ENCODE measurements at places on chromosomes 11 and 22.

GRCh38 chr11:15371533-15371932 lies 256.8 kb downstream of the INSC start:
- no peak overlapping the region for H3K27ac ChIP-seq
- no peak for DNase-seq
- H3K4me3 ChIP-seq: no peak overlapping the region
- no peaks in the 10 kb centered on the region for H3K27me3 ChIP-seq
- no peaks in the 10 kb centered on the region for H3K36me3 ChIP-seq
- no peaks in the 10 kb centered on the region for H3K4me1 ChIP-seq

DNA sequence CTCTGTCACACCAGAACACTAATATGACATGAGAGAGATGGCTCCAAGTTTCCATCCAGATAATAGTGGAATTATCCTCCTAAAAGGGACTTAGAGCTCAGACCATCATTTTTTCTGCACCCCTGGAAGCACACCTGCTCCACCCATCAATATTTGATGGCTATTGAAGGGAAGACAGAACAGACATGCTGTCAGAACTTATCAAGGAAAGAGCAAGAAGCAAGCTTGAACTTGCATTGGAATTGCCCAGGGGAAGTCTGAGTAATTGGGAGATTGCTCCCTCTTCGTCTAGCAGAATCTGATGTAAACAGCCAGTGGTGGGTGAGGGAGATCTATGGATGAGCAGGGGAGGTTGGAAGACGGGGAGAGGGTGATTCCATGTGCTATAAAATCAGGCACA lies 874.4 kb upstream of the TENM4 start:
- no peak for DNase-seq
- no peak overlapping the region for H3K4me3 ChIP-seq
- H3K27ac ChIP-seq: no peak overlapping the region
- H3K27me3 ChIP-seq: no peaks in the 10 kb centered on the region
- H3K36me3 ChIP-seq: no peaks in the 10 kb centered on the region

GRCh38 chr22:46076651-46077339 lies 73.5 kb upstream of the PPARA start:
- H3K27me3 ChIP-seq: no peaks in the 10 kb centered on the region
- DNase-seq: peak; percentile 26
- H3K4me3 ChIP-seq: peak overlapping the region; percentile 73
- peaks cover 9% of the 10 kb centered on the region for H3K36me3 ChIP-seq
- peak overlapping the region; percentile 93 for H3K27ac ChIP-seq

DNA sequence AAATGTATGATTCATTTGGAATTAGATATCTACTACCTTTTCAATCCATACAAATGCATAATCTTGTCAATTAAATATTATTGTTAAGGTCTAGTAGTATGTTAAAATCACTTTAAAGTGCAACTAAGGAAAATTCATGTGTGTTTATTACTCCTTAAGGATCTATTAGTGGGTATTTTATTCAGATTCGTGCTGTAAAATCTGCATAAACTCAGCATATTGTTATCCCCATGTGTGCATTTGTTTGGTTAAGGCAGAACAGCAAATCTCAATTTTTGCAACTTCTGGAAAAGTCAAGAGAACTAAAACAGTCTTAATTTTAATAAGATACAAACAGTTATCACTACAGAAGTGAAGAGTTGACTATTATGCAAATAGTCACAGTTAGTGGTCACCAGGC lies 234.5 kb downstream of the SOX6 start:
- H3K36me3 ChIP-seq: no peaks in the 10 kb centered on the region
- DNase-seq: no peak
- no peak overlapping the region for H3K4me3 ChIP-seq
- H3K27ac ChIP-seq: no peak overlapping the region
- H3K4me1 ChIP-seq: peaks cover 7% of the 10 kb centered on the region

DNA sequence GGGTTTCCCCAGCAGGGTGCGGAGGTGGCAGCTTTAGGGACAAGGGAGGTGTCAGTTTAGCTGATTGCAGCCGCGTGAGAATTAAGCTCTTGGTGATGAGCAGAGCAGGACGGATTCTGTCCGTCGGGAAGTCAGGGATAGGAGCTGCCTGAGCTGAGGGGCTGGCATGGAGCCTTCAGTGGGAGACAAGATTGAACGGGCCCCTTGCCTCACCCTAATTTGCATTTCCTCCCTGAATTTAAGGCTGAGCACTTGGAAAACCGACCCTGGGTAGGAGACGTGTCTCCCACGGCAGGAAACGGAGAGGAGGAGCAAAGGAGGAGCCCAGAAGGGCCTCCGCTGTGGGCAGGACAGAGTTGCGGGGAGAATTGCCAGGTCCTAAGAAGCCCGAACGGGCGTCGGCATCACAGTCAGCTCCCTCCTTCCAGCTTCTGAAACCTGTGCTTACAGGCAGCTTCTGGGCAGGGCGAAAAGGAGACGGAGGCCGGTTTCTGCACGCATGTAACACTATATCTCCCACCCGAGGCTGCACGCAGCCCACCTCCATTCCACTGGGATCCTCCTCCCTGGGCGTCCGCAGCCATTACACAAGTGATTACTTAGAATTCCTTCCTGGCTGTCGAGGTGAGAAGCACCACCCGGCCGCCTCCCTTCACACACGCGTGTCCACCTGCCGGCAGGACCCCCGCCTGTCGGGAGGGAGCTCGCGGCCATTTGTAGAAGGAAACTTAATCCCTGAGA lies 345.8 kb downstream of the BRD1 start:
- H3K27ac ChIP-seq: no peak overlapping the region
- H3K36me3 ChIP-seq: no peaks in the 10 kb centered on the region
- no peak for DNase-seq
- no peak overlapping the region for H3K4me3 ChIP-seq
- H3K27me3 ChIP-seq: no peaks in the 10 kb centered on the region

- no peaks in the 10 kb centered on the region for H3K4me1 ChIP-seq
- peak overlapping the region; percentile 79 for H3K27ac ChIP-seq
- DNase-seq: no peak
- no peaks in the 10 kb centered on the region for H3K27me3 ChIP-seq
- no peak overlapping the region for H3K4me3 ChIP-seq
Observed at GRCh38 chr22:42742940-42743339, 22.3 kb upstream of the A4GALT start.

DNA sequence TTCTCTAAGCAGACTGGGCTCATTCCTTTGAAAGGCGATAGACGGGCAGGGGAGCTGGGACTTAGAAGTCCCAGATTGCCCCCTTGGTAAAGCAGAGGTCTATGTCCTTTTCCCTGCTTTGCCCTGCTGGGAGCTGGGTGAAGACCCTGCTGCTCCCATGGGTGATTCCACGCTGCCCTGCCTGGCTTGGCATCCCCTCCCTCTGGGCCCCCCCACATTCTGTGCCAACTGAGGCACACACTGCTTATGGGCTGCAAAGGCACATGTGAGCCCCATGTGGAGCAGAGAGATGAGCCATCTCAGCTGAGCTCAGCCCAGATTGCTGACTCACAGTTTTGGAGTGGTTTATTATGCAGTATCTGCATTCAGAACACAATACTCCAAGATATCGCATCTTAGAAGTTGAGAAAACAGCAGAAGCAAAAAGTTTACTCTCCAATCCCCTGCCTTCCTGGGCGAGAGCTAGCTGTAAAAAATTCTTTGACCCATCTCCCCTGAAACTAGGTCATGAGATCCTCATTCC lies 127.2 kb downstream of the ST3GAL4 start:
- H3K4me1 ChIP-seq: no peaks in the 10 kb centered on the region
- no peak overlapping the region for H3K4me3 ChIP-seq
- DNase-seq: no peak
- H3K27ac ChIP-seq: no peak overlapping the region

DNA sequence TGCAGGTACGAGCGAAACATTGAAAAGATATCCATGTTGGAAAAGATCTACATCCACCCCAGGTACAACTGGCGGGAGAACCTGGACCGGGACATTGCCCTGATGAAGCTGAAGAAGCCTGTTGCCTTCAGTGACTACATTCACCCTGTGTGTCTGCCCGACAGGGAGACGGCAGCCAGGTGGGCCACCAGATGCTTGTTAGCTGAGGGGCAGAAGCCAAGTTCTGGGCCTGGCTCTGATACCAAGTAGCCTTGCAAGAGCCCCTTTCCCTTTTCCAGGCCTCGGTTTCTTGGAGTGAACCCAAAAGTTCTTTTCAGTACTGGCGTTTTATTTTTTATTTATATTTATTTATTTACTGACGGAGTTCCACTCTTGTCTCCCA lies 9.6 kb downstream of the F2 start:
- H3K4me1 ChIP-seq: no peaks in the 10 kb centered on the region
- H3K27me3 ChIP-seq: no peaks in the 10 kb centered on the region
- no peak for DNase-seq
- no peaks in the 10 kb centered on the region for H3K36me3 ChIP-seq
- no peak overlapping the region for H3K4me3 ChIP-seq

GRCh38 chr22:35462498-35463230 lies 62.7 kb downstream of the MCM5 start:
- no peaks in the 10 kb centered on the region for H3K4me1 ChIP-seq
- no peaks in the 10 kb centered on the region for H3K36me3 ChIP-seq
- H3K4me3 ChIP-seq: no peak overlapping the region
- no peak for DNase-seq
- H3K27ac ChIP-seq: no peak overlapping the region

DNA sequence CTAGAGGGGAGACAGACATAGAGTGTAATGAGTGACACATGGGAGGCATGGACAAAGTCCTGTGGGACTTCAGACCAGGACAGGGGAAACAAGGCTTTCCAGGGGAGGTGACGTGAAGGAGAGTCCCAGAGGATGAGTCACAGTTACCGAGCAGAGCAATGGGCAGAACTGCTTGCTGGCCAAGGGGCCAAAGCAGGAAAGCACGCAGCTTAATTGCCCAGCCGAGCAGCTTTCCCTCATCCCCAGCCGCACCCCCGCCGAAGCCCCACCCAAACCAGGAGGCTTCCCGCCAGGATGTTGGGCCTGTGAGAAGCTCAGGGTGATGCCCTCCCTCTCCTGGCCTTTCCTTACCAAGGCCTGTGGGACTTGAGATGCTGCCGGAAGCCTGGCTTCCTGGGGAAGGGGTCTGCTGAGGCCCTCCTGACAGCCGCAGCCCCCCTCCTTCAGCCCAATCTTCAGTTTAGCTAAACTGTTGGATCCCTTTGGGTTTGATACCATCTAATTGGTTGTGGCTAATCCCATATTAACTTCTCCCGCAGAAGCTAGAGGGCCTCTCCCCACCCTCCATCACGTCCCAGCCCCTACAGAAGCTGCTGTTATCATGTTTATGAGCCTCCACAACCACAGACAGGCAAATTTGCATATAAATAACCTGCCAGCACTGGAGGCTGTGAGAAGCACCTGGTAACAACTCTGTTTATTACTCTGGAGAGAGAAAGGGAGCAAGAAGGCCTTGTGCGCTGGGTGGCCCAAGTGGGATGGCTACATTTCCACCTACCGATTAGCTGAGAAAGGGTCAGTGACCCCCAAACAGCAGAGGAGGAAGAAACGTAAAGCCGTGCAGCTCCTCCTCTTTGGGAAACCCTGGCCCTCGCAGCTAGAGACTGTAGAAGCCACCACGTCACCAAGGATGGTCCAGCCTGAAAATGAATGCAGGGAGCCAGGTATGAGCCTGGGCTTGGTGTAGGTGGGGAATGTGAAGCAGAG lies 80.0 kb downstream of the TRIM29 start:
- no peak for DNase-seq
- no peak overlapping the region for H3K27ac ChIP-seq
- peaks cover 10% of the 10 kb centered on the region for H3K27me3 ChIP-seq
- no peaks in the 10 kb centered on the region for H3K36me3 ChIP-seq
- no peaks in the 10 kb centered on the region for H3K4me1 ChIP-seq

DNA sequence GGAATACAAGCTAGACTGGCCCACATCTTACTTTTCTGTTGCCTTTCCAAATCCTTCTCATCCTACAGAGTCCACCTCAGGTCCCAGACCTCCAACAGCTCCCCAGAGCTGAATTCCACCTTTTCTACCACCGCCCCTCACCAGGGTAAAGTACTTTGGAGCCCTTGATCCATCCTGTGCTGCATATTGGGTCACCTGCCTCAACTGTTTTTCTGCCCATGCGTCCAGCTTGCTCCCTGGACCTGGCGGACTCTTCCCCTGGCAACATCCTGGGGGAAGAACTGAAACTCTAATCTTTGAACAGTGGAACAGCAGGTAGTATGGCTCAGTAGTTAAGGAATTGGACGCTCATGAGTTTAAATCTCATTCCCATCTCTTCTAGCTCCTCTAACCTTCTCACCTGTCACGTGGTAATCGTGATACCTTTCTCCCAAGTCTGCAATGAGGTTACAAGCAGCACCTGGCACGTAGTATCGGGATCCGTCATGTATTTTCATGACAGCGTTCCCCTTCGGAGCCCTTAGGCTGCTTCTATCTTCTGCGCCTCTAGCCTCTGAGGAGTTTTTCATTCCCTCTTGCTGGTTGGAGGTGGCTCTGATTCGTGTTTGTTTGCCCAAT lies 98.1 kb downstream of the CEP164 start:
- DNase-seq: no peak
- no peaks in the 10 kb centered on the region for H3K4me1 ChIP-seq
- peaks cover 5% of the 10 kb centered on the region for H3K27me3 ChIP-seq
- no peak overlapping the region for H3K4me3 ChIP-seq

DNA sequence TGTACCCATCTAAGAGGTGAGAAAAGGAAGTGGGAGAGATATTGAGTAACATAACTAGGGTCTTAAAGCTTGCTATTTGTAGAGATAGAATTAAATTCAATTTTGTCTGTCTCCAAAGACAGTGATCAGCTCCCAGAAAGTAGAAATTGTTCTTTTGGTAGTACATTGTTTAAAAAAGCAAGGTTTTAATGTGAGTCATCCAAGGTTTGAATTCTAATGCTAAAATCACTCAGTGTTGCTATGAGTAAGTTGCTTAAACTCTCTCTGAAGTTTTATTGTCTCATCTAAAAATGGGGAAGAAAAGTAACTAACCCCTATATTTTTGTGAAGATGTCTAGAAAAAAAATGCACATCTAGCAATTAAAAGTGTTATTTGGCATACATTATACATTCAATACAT lies 1004.5 kb upstream of the CCDC90B start:
- no peak for DNase-seq
- no peaks in the 10 kb centered on the region for H3K4me1 ChIP-seq
- no peak overlapping the region for H3K27ac ChIP-seq
- H3K27me3 ChIP-seq: no peaks in the 10 kb centered on the region
- no peak overlapping the region for H3K4me3 ChIP-seq
- no peaks in the 10 kb centered on the region for H3K36me3 ChIP-seq

DNA sequence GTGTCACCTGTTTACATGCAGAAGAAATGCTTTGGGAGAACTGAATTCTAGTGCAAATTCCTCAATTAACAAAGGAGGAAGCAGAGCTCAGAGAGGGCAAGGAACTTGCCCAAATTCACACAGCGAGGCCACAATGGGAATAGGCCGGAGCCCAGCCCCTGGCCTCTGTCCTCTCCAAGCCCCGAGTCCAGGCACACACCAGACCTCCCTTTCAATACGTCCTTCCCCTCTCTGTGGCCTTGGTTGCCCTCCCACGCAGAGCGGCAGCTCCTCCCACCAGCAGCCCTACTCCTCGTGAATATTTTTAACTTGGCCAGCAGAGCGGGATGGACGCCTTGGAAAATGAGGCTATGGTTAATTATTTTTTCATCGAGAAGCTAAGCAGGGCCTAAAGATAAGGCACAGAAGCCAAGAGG lies 1.6 kb upstream of the CARD10 start:
- no peak for DNase-seq
- H3K27me3 ChIP-seq: peaks cover 9% of the 10 kb centered on the region
- peaks cover 11% of the 10 kb centered on the region for H3K36me3 ChIP-seq
- H3K4me3 ChIP-seq: no peak overlapping the region
